ENCODE measurements at places on chromosomes 11 and 22.

- no peak for DNase-seq
Observed at GRCh38 chr22:17106161-17106784, 14.9 kb downstream of the TMEM121B start.

DNA sequence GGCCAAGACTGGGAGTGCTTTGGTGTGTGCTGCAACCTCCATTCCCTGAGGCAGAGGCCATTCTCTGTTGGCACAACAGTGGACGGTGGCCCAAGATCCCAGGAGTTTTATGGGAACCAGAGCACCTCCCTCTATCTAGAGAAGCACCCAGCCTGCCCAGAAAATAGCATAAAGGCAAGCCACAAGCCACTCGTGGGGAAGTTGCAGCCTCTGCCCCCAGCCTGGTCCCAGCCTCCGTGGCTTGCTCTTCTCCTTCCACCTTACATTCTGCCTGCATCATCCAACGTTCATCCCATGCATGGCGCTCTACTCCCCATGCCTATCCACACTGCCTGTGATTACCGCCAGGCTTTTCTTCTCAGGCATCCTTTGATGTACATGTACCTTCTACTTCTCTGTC lies 15.8 kb downstream of the IL17RA start:
- DNase-seq = no peak

GRCh38 chr22:26846645-26847044 lies 189.3 kb downstream of the MIAT start:
- DNase-seq = no peak

DNA sequence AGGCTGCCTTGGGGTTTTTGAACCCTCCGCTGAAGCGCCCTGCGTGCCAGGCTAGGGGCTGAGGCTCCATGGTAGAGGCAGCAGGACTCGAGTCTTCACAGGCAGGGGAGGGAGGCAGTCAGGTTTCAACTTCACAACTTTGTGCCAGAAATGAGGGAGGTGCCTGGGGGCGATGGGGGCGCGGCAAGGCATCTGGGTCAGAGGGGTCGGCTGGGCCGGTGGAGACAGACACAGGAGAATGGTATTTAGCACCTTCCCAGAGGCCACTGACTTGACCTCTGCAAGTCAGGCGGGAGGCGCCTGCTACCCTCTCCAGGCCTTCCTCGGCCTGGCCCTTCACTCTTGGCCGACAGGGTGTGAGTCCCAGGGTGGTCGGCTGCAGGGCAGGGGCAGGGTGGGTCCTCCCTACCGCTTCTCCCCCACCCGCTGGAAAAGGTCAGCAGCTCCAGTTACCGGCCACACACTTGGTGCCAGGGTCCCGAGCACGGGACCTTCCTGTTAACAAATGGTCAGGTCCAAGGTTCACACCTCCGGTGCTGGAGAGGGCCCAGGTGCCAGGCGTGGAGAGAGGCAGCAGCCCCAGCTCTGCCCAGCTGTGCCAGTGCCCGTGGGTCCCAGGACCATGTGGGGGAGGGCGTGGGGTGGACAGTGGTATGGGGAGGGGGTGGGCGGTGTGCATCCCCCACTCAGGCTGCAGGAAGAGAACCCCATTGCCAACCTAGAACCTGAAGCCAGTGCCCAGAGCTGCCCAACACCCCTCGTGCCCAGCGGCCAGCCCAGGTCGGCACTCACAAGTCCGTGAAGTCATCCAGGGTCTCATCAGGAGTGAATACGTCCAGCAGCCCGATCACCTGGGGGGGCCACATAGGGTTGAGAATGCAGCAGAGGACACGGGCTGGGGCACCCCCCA lies 3.8 kb downstream of the MAPK12 start:
- no peak for DNase-seq

GRCh38 chr22:49699476-49699875 lies 128.2 kb downstream of the BRD1 start:
- no peak for DNase-seq

DNA sequence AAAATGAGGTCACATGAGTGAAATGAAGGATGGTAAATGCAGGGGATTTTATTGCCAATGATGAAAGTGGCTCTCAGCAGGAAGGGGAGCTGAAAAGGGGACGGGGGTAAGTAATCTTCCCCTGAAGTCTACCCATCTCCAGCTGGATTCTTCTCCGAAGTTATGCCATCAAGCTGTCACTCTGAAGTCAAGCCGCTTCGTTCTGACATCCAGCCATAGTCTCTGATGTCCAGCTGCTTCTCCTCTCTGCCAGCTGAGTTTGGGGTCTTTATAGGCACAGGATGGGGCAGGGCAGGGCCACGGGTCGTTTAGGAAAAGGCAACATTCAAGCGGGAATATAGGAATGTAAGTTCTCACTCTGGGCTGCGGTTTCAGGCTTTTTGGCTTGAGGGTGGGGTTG lies 181.9 kb upstream of the ANO3 start:
- no peak for DNase-seq

GRCh38 chr11:132639403-132639802 lies 892.9 kb downstream of the OPCML start:
- DNase-seq = no peak

- DNase-seq = no peak
Observed at GRCh38 chr11:113113801-113114704, 152.8 kb downstream of the NCAM1 start.

DNA sequence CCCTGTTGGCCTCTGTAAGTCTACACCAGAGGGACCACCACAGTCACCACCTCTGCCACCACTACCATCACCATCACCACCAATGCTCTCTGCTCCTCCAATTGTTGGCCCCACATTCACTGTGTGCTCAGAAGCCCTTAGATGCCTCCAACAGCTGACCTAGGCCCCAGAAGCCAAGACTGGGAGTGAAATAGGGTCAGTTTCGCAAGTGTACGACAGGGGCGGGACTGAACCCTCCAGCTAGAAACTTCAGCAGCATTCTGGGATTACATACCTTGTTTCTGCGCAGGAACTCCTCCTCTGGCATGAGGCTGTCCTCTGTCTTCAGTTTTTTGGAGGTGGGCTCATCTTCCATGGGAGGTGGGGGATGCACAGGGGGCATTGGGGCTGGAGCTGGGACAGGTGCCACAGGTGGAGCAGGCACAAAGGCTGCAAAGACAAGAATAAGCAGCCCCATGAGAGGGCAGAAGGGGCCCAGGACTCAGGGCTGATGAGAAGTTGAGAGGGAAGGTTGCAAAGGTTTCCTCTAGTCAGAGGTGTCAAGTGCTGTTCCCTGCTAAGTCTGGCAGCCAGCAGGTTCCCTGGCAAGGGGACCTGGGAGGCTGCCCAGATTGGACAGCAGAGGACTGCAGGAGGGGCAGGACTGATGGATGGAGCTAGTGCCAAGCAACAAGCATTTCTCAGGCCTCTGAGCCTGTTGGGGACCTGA lies 10.2 kb upstream of the TBC1D10A start:
- DNase-seq = no peak

DNA sequence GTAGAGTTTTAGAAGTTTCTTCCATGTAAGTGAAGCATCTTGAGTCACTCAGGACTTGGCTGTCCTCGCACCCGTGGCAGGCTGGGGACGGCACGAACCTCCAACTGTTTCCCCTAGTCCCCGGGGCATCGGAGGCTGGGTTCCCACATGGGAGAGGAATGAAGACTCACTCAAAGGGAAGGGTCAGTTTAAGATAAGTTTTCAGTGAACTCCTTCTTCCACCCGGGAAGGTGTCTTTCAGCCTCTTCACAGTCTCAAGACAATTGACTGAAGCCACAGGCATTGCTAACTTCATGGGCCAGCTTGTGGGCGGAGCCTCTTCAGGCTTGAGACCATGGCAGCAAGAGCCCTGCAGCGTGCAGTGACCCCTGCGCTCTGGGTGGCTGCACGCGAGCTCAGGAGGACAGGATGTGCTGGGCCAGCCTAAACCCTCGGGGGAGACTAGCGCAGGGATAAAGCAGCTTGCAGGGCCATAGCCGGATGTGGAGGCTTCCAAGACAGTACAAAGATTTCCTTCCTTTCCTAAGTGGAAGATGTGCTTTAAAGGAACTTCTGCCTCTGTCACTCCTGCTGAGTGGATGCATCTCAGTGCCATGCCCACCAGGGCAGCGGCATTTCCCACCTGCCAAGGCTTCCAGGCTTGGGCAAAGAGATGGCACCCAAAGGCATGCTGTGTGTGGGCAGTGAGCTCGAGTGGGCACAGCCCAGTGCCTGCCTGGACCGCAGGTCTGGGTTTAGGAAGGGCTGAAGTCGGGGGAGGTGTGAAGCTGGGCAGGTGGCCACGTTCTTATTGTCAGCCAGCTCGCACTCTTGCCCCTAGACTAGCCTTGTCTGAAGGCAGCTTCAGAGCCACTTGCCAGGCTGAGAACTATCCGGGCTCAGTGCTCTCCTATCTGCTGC lies 32.9 kb downstream of the PPIL2 start:
- DNase-seq = no peak

GRCh38 chr11:120186774-120187591 lies 23.8 kb upstream of the OAF start:
- DNase-seq = no peak

DNA sequence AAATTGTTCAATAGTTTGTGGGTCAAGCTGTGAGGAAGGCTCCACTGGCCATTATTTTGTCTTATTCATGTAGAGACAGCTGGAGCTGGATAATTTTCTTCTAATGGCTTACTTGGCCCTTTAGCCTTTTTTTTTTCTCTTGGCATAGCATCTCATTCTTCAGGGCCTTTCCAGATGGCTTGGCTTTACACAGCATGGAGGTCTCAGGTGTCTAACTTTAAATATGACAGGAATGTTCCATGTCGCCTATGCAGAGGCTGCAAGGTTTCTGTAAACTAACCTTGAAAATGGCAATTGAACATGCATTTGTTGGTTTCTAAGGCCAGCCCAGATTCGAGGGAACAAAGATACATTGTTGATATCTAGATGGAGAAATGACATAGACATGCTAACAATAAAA lies 247.9 kb upstream of the CNTN5 start:
- DNase-seq = no peak

DNA sequence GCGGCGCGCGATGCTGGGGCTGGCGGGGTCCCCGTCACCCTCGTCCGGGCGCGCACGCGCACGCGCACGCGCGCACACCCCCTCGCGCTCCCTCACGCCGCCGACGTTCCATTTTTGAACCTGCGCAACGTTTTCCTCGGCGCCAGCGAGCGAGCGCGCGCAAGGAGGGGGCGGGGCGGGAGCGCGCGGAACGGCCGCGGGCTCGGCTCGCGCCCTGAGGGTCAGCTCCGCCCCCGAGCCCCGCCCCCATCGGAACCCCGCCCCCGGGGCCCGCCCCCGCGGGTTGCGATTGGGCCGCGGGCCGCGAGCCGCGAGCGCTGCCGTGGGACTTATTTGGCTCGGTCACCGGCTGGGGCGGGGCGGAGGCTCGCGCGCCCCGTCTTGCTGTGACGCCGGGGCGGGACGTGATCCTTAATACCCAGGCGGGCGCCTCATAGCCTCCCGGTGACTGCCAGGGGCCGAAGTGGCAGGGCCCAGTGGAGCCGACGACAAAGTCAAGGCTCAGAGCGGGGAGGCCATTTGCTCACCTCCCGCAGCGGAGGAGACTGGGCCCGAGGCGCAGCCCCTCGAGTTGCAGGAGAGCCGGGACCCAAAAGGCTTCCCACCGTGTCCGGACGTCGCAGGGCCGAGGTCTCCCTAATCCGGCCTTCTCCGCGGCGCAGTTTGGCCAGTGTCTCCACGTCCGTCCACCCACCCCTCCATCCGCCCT lies at the start of gene CBX7:
Gene CBX7, minus strand, starts transcription at position 170 of the 709 bp plus-strand sequence. CDS start 236 bp downstream, outside the sequence.
- DNase-seq = peak; percentile 87

DNA sequence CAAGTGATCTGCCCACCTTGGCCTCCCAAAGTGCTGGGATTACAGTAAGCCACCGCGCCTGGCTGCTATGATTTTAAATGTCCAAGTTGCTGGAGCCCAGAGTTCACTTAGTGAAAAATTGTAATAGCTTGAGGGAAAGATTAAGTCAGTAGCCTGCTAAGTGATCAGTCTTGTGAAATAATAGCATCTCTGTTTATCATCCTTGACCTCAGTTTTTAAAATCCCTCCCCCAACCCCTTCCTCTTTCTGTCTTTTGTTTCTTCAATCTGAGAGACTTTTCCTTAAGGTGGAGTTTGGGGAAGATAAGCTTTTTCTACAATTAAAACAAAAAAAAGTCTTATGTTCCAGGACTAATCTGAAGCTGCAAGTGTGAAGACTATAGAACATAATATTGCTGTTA lies 6.4 kb downstream of the HIPK3 start:
- no peak for DNase-seq

- no peak for DNase-seq
Observed at GRCh38 chr11:115420505-115420904, 83.7 kb downstream of the CADM1 start.

DNA sequence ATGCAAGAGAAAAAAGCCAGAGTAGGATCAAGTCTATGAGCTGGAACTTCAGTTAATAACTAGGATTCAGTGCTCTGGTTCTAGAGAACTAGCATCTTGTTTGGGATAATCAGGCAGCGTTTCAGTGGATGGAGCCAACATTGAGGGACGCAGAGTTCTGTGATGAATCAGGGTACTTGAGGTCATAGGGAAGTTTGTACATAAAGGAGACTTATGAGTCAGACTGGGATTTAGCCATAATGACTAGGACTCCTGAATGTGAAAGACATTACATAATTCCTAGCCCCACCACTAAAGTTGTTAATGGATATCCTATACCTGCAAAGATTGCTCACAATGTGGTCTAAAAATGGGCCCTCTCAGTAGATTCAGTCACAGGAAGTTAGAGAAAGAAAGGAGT lies 6.8 kb downstream of the SLN start:
- no peak for DNase-seq

DNA sequence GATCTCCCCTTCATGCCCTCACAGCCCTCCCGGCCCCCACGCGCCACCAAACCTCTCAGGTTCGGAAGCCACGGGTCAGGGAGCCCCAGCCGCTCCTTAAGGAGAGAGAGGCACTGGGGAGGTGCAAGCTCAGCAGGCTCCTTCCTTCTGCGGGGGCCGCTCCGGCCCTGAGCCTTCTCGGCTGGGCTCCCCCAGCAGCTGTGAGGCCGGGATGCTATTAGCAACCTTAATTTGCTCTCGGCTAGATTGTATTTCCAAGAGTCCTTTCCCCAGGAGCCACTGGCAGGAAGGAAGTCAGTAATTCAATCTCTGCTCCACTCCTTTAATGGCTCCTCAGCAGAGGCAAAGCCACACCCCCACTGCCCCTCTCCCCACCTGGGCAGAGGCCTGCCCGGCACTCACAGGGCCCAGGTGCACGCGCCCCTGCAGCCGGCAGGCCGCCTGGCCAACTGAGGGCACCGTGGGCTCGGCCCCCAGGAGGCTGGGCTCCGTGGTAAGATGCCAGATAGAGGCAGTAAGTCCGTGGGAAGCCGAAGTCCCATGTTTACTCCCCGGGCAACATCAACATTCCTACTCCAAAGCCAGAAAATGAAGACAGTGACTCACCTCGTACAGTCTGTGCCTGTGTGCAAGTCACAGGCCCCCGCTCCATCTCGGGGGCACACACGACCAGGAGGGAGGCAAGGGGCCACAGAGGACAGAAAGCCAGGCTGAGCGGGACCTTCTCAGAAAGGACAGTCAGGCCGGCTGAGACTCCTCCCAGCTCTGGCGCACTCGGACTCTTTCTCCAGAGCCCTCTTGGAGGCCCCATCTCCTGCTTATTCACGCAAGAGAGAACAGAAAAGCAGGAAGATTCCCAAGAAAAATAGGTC lies 5.2 kb downstream of the IGSF9B start:
- no peak for DNase-seq

DNA sequence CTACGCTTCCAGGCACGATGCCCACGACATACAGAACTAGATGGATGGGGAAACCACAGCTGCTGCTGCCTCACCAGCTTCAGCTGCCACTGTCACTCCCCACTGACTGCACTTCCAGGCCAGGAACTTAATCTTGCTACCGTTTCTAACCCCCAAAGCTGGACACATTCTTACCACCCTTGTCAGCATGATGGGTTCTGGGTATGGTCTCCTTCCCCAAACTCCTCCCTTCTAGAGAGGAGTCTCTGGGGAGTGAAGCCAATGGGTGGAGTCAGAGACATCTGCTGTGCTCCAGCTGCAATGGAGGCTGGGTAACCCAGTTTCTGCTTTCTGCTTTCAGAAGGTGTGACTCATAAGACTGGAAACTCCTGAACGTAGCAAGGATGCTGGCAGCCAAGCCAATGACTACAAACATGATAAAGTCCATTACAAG lies 87.0 kb upstream of the THY1 start:
- DNase-seq = no peak

All from HuH-7.5 (cell line).